ENCODE measurements at places on chromosomes 3 and 15.

GRCh38 chr3:123518892-123519485, 65.9 kb downstream of the HACD2 start:
- DNase-seq = no peak

DNA sequence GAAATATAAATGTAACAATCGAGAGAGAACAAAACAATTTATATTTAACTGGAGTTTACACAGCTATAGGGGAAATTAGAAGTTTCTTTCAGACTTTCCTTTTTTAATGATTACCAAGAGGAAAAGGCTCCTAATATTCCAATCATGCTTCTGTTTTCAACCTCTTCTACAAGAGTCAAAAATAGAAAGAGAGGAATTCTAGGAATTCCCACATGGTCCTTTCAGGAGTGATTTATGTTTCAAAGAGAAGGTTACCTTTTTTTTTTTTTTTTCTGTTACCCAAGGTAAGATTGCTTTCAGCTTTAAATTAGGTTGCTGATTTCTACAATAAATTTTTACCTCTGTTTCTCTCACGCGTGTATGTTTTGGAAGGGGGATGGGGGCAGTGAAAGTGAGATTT, 355.3 kb upstream of the DCBLD2 start:
- no peak for DNase-seq

DNA sequence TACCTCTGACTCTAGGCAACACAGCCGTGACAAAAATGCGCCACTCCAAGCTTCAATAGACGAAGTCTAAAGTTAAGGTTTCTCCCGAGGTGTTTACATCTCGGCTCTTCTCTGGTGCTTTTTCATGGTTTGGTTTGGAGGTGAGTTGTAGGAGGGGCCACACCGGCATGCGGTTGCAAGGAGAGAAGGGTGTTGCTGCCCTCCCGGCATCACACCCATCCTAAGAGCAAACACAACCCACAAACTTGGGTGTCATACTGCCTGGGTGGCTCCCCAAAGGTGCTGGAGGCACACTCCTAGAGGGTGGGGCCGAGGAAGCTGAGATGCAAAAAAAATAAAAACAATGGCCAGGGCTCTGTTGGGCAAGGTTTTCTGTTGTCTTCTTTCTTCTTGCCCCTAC, 225.2 kb upstream of the ICE2 start:
- DNase-seq = no peak

DNA sequence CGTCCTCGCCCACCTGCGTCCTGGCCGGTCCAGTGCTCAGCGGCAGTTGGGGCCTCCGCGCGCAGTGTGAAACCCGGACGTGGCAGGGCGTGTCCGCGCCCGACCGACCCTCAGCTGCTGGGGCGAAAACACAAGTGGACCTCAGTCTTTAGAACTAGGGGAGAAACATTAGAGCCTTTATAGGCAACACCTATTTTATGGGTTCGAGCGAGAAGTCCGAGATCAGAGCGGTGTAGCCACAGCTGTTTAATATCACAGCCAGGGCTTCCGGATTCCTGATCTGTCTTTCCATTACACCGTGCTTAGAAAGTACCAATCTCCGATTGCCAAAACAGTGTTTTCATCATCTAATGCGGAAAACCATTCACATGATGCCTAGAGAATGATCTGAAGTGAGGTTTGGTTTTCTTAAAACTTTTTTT, 506 bp downstream of the RAD51 start:
- DNase-seq = no peak

DNA sequence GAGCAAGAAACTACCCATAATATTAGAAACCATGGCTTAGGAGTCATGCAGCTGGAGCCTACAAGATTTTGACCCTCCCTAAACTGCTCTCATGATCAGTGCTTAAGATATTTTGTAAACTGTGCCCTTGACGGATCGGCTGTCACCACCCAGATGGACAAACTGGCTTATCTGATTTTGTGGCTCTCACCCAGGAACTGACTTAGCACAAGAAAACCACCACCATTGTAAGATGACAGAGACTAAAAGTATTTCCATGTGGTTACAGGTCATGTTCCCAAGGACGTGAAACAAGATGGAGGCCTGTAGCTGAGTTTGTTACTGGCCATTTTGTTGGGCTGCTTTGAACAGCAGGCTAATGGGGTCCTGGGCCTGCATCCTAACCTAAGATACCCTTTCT, 940.9 kb downstream of the OTOL1 start:
- DNase-seq = no peak

GRCh38 chr3:157700405-157700804, 197.2 kb upstream of the VEPH1 start:
- no peak for DNase-seq

- no peak for DNase-seq
Observed at GRCh38 chr15:50110285-50110684, 8.7 kb downstream of the ATP8B4 start.

DNA sequence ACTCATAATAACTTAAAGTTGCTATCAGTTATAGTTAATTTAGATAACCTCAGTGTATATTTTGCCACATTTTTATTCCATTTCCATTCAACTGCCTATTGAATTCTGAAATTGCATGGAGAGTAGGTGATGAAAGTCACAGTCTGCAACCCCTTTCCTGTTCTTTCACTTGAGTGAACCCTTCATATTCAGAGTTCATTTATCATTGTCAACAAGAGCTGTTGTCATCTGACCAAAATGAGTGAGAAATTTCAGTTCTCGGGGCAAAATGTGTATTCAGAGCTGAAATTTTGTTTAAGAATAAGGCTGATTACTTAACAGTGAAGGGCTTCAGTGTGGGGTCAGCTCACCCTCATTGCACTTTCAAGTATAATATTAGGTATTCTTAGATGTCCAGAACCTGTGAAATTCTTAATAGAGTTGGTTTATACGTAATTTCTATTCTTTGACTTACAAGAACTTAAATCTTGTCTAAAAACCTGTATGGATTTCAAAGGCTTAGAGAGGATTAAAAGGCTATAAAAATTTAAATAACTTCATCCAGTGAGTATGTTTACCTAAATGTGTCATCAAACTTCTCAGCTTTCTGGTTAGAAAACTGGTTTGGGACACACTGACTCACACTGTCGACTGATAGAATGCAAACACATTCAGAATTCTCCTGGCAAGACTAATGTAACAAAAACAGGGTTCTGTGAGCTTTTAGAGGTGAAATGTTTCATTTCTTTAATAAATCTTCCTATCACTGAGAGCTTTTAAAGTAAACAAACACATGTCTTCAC, 92.2 kb downstream of the CMSS1 start:
- DNase-seq = no peak

DNA sequence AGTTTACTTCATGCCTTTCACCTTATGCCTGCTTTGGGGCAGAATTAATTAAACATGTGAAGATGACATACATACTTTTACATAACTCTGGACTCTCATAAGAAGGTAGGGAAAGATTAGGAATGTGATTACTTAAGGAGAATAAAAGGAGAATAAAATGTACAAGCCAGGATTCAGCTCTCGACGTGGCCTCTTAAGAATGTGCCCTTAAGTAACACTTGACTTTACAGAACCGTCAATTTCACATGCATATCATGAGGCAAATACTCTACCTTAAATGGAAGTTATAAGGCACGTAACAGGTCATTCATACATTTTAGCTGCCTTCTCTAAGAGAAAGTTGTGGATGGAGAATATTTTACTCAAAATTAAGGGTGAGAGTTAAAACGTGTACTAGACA, 263.7 kb upstream of the LMCD1 start:
- DNase-seq = no peak

GRCh38 chr3:137347132-137347531, 389.3 kb downstream of the IL20RB start:
- no peak for DNase-seq

DNA sequence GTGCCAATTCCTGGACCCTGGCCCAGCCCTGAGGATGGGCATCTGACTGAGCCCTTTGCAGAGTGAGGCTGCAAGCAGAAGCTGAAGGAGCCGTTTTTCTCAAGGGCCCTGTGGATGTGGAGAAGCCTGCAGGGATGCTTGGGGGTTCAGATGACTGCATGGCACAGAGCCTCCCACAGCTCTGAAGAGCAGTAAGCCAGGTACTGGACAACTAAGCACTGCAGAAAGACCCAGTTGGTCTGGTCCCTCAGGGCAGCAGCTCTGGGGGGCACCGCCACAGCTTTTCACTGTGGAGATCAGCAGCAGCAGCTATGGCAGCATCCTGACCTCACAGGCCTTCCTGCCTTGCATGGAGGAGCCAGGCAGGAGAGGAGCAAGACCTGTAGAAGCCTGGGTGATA, 67.6 kb downstream of the CRYGS start:
- DNase-seq = no peak

GRCh38 chr3:10268930-10269329, 20.7 kb downstream of the TATDN2 start:
- DNase-seq = no peak

DNA sequence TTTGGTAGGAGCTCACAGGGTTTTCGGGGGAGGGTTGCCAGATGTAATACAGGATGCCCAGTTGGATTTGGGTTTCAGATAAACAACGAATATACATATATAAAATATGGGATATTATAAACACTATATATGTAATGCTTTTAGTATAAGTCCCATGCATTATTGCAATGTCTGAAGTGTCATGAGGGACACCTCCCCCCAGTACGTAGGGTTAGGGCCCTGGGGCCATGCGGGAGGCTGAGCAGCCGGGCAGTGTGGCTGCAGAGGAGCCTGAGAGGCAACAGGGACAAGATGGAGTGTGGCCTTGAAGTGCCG, 148.9 kb downstream of the SMAD6 start:
- no peak for DNase-seq

DNA sequence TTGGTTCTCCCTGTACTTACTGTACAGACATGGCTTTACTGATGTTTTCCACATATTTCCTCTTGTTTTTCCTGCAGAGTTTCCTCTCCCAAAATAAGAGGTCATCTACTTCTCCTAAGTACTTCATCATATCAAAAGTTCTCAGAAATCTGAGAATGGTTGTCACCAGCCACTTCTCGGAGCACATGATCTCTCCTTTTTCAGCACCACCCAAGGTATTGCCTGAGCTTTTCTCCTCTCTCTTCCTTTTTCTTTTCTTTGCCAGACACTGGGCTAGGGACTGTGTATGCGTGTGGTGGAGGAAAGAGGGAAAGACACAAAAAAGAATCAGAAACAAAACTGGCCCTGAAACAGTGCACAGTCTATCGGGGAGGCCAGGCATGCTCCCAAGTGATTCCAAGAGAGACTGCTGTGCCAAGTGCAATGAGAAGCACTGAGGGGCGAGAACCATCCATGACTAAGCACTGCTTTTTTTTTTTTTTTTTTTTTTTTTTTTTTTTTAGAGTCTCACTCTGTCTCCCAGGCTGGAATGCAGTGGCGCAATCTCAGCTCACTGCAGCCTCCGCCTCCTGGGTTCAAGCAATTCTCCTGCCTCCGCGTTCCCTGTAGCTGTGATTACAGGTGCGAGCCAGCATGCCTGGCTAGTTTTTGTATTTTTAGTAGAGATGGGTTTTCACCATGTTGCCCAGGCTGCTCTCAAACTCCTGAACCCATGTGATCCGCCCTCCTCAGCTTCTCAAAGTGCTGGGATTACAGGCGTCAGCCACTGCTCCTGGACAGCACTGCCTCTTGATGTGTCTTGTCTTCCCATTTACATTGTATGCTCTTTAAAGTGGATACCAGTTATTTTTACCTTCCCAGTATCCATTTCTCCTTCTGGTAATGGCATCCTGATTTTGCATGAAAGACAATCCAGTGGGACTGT, 194.0 kb upstream of the FEZF2 start:
- DNase-seq = no peak

DNA sequence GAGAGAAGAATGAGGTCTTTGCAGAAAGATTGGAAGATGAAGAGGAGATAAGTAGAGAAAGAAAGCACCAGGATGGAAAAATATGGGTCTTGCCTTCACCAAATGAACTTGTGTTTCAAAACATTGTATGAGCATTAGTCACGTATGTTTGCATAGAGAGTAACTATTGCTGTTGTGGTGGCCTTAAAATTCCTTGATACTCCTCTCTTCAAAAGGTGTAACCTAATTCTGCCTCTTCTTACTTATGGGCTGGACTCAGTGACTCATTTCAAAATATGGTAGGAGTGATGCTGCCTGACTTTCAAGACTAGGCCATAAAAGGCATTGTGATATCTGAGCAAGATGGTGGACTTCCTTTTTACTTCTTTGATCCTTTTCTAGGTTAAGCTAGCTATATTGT, 228.7 kb upstream of the ZNF385D start:
- no peak for DNase-seq

All from stimulated activated CD4-positive, alpha-beta T cell treated with anti-CD3 and anti-CD28 coated beads, Interleukin-12 subunit alpha, Interleukin-12 subunit beta, amount 100 ng/mL, for 4 hours (primary cell).